ENCODE measurements at places on chromosomes 1 and 21. TPM values are rescaled to one million over a fixed set of nuclear protein-coding genes. Genes with fewer than 3 reads are reported as not detected.

DNA sequence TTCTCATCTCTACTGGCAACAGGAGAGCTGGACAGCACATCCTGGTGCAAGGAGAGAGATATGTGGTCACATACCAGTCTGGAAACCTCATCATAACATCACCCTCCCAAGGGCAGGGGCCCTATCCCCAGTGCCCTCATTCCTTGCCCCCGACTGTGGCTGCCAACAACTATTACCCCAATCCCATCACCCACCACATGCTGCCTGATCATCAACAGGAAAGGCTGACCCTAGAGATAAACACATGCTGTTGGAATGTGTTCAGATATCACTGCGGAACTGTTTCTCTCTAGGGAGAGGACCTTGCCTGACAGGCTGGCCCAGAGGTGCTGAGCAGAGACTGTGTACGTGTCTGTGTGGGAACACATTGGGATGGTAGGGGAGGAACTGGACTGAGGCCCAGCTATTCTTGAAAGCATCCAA is 4.5 kb upstream of the INKA2 start:
- no peak for DNase-seq
- no peaks in the 10 kb centered on the region for H3K36me3 ChIP-seq
- H3K4me3 ChIP-seq = no peak overlapping the region
- peaks cover 19% of the 10 kb centered on the region for H3K4me1 ChIP-seq

DNA sequence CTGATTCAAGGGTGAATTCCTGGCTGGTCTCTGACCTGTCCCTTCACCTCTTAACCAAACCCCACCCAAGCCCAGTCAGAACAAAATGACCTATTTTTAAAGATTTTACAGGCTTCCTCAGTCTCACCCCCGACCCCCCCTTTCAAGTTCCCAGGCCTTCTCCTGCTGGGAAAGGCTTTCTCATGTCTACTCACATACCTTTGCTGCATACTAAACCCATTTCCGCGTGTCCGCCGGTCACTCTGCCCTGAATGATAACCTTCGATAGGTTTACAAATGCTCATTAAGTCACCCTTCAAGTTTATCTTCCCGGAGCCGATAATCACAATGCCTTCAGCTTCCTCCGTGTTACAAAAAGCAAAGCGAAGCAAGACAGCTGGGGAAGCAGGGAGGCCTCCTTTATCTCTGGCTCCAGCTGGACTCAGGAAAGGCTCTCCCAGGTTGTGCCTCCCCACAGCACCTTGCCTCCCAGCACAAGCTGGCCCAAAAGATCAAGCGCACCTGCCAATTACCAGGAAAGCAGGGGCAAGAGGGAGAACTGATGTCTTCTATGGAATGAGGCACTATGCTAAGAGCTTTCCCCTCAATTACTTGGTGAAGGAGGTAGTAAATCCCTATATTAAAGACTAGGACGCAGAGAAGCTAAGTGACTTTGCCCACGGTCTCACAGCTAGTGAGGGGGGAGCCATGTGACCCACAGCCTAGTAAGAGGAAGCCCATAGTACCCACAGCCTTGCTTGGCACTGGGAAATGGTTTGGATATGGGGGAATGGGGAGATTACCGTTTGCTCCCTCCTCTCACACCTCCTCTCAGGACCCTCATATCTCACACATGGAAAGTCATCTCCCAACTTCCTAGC is 15.9 kb downstream of the SMIM12 start:
- peaks cover 2% of the 10 kb centered on the region for H3K36me3 ChIP-seq
- no peaks in the 10 kb centered on the region for H3K27me3 ChIP-seq
- no peak overlapping the region for H3K4me3 ChIP-seq
- H3K27ac ChIP-seq = no peak overlapping the region
- DNase-seq = no peak

- H3K4me1 ChIP-seq = peaks cover 32% of the 10 kb centered on the region
- peaks cover 11% of the 10 kb centered on the region for H3K27me3 ChIP-seq
- H3K27ac ChIP-seq = no peak overlapping the region
- no peak overlapping the region for H3K4me3 ChIP-seq
- DNase-seq = no peak
- no peaks in the 10 kb centered on the region for H3K36me3 ChIP-seq
Observed at GRCh38 chr21:44911384-44912157, 9.1 kb downstream of the ITGB2 start.

DNA sequence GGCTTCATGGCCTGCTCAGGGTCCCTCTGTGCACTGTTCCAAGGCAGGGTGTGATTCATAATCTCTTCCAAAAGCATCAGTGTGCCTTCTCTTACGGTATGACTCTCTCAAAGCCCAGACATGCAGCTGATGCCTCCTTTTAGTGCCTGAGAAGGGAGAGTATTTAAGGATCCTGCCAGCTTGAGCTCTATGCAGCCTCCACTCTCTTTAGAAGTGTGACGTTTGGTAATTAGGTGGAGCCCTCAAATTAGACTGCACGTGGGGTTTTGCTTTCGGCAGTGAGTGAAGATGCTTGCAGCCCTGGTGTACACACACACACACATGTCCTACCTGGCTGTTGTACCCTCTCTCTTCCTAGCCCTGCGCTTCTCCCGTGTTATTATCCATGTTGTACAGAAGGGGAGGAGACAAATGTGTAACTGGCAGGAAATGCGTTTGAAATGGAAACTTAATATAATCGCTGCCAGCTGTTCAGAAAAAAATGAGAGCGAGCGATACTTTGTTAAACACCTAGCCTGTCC is 2.6 kb upstream of the C1orf174 start:
- H3K4me3 ChIP-seq = no peak overlapping the region
- no peaks in the 10 kb centered on the region for H3K27me3 ChIP-seq
- peaks cover 14% of the 10 kb centered on the region for H3K4me1 ChIP-seq
- peaks cover 4% of the 10 kb centered on the region for H3K36me3 ChIP-seq
- no peak overlapping the region for H3K27ac ChIP-seq
- DNase-seq = no peak

- H3K4me1 ChIP-seq = peaks cover 9% of the 10 kb centered on the region
- no peak for DNase-seq
- H3K36me3 ChIP-seq = peaks cover 55% of the 10 kb centered on the region
- H3K27me3 ChIP-seq = no peaks in the 10 kb centered on the region
Observed at GRCh38 chr1:206445116-206445515, 25.2 kb upstream of the IKBKE start.

GRCh38 chr1:22044690-22045420 is 7.7 kb upstream of the CDC42 start:
- H3K4me3 ChIP-seq = no peak overlapping the region
- no peak for DNase-seq
- H3K27ac ChIP-seq = no peak overlapping the region
- H3K27me3 ChIP-seq = no peaks in the 10 kb centered on the region

DNA sequence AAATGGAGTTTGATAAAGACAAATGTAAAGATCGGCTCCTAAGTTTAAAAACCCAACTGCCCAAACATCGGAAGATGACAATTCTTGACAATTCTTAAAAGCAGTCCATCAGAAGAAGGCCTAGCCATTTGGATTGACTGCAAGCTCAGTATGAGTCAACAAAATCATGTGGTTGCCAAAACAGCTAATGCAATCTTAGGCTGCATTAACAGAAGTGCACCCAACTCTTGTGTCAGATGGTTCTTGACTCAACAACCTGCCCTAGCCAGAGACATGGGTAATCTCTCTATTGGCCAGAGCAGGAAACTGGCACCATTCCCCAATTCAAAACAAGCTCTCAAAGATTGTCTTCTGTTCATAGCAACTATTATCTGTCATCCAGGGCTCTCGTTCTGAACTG is 9.9 kb upstream of the NCF2 start:
- peaks cover 6% of the 10 kb centered on the region for H3K27me3 ChIP-seq
- peaks cover 27% of the 10 kb centered on the region for H3K4me1 ChIP-seq
- no peak for DNase-seq
- no peak overlapping the region for H3K27ac ChIP-seq
- no peak overlapping the region for H3K4me3 ChIP-seq

- DNase-seq = no peak
- no peaks in the 10 kb centered on the region for H3K36me3 ChIP-seq
- H3K27ac ChIP-seq = peak overlapping the region; percentile 85
- peaks cover 11% of the 10 kb centered on the region for H3K4me1 ChIP-seq
- no peak overlapping the region for H3K4me3 ChIP-seq
Observed at GRCh38 chr1:203486618-203487370, 7.2 kb upstream of the OPTC start.

Gene S100A5
- 1.0 TPM for total RNA-seq

Gene CD52
- total RNA-seq = not detected

Gene APOBEC4
- not detected for total RNA-seq

Gene AKT3
- 107 TPM for total RNA-seq

Gene KCND3
- 2.1 TPM for total RNA-seq

Gene CHRNB2
- 0.27 TPM for total RNA-seq
